H54 (cell line): ENCODE measurements at places on chromosomes 1 and 21.

DNA sequence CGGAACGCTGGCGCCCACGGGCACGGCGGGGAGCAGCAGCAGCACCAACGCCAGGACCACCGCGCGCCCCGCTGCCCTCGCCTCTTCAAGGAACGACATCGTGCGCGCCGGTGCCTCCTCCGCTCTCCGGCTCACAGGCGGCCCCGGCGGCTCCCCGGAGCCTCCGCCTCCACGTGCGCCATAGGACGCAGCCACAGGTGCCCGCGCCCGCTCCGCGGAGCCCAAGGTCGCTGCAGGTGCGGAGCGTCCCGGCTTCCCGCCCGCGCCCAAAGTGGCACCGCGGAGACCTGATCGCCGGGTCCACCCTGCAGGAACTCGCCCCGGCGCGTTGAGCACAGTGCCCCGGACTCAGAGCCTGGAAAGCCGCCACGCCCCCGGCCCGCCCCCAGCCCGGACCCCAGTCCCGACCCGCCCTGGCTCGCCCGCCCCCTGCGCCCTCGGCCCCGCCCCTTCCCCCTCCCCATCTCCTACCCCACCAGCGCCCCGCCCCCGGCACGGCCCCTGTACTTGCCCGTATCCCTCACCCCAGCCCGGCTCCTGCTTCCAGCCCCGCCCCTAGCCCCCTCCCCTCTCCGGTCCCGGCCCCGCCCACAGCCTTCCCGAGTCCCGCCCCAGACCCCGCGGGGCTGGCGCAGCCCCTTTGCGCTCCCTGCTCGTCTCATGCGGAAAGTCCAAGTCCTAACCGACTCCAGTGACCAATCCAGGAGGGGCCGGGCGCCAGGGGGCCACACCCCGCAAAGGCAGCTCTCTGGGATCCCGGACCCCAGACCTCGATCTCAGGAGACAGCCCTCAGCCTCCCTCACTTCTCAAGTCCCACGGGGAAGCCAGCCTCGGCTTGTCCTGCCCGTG, at the start of gene MEGF6:
Gene MEGF6 (minus strand): TSS at position 339 of the 850 bp plus-strand sequence. CDS start 240 bp downstream, at position 99.
- no peak for DNase-seq

GRCh38 chr1:46254668-46255067, 7.1 kb downstream of the RAD54L start:
- no peak for DNase-seq

DNA sequence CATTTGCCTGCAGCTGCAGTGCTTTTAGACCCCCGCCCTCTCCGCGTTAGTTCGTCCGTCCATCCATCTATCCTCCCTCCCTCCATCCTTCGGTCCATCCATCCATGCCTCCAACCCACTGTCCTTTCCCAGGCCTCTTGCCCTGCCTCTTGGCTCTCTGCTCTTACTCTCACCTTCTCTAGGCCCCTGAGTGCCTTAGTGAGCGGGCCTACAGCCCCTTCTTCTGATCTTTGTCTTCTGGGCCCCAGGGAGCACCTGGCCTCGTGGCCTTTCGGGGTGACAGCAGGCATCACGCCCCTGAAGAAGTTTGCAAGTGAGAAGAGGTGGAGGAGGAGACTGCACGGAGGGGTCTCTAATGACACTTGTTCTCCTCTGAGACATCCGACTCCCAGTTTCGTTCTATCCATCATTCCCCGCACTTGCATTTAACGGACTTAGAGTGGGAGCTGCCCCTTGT, 842 bp downstream of the ATXN7L2 start:
- no peak for DNase-seq

- DNase-seq: no peak
These were observed 59.6 kb upstream of the HP1BP3 start for GRCh38 chr1:20846461-20847374.

GRCh38 chr1:85058786-85059185, 10.5 kb upstream of the MCOLN3 start:
- DNase-seq: no peak

GRCh38 chr1:96355521-96355920, 366.1 kb upstream of the PTBP2 start:
- DNase-seq: no peak

DNA sequence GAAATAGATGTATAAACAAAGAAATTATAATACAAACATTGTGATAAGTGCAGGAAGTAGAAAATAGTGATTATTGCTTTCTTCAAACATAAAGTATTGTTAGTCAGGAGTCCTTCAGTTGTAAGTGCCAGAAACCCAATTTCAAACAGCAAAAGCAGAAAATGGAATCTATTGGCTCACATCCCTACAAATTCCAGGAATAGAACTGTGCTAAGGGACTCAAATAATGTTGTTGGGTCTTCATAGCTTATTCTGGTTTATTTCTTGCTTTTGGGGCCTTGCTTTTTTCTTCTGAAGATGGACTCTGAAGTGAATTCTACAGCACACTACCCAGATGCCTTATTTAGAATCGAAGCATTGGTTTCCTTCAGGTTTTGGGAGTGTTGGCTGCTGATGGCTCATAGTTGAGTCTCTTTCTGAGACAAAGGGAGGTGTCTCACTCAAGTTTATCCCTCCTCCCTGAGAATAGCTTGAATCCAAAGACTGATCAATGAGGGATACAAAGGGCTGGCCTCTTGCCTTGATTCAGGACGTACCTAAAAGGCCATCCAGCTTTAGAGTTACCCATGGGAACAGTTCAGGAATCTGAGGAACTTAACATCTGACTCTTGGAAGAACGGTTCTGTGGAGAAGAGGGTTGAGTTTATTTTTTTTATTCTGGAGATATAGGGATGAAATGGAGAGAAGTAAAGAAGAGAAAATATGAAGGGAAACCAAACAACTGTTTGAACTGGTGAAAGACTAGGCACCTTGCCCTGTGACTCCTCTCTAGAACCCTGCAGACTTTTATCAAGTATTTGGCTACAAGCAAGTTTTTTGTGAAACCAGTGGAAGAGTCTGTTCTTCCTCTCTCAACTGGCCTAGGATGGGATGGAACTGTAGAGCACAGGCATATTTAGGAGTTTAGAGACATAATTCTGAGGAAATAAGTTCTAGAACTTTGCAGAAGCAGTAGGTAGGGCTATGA, 39.0 kb upstream of the ATG4C start:
- DNase-seq: no peak

GRCh38 chr1:78650114-78650660, 556 bp downstream of the IFI44 start:
- no peak for DNase-seq

DNA sequence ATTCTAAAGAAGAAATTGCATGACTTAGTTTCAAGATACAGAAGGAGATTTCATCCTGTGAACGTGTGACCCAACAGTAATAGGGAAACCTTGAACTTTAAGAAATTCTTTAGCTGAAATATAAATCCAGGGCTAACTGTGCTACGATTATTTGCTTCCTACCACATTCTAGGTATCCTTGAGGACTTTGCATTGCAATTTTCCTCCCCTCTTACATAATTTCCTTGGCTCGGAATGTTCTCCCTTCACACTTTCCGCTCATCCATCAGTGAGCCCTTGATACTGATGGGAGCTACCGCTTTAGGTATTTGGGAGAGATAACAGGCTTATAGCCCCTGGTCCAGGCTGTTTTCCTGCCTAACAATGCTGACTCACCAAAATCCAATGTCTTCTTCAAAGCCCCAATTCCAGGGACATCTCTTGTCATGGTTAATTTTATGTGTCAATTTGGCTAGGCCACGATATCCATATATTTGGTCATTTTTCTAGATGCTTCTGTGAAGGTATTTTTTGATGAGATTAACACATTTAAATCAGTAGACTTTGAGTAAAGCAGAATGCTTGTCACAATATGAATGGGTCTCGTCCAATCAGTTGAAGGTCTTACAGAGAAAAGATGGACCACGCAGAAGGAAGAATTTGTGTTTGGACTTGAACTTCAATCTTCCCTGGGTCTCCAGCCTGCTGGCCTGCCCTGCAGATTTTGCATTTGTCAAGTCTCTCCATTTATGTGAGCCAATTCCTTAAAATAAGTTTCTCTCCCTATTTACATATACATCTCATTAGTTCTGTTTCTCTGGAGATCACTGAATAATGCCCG, 121.2 kb downstream of the PTPN14 start:
- DNase-seq: no peak

DNA sequence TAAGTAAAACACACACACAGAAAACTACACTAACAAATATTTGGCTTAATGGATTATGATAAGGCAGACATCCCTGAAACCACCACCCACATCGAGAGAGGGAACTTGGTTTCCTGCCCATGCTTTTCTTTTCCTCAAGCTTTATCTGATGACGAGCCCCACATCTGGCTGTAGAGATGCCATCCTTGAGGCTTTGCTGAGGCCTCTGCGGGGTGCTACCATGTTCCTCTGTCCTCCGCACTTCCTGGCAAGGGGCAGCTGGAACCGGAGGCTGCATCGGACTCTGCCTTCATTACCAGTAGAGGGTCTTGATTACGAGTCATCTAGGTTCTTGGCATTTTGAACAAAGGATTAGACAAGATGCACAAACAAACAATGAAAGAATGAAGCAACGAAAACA, 21.7 kb upstream of the C1orf174 start:
- no peak for DNase-seq

DNA sequence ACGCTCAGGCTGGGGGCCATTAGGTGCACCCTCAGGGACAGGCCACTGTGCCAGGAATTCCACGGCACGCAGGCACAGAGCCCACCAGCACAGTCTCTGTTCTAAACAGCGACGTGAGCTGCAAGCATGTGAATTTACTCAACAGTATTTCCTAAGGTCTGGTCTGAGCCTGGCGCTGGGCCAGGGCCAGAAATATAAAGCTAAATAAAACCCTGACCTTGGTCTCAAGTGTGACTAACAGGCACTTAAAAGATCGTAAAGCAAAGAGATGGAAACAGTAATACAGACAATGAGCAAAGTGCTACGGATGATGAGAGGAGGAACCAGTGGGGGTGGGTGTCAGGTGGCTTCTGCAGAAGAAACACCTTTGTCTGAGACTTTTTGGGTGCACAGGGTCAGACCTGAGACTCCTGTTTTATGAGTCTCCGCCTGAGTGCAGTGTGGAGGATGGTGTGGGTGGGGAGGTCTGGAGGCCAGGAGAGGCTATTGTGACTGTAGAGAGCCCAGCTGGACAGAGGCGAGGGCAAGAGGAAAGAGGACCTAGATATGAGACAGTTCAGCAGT, 53.4 kb upstream of the EDN2 start:
- DNase-seq: no peak

DNA sequence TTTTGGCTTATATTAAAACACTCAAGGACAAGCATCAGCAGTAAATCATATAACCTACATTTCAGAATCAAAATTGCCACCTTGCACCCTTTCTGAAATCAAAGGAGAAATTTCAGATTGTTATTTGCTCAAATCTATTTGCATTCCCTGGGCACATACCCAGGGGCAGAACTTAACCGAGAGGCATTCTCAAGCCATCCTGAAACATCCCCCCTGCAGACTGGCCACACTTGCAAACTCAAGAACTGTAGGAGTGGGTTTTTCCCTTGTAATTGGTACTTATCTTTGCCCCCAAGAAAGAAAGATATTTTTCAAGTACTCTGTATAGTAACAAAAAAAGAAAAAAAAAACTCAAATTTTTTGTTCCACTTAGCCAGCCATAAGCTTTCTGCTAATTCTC, 213.6 kb upstream of the ESRRG start:
- no peak for DNase-seq

DNA sequence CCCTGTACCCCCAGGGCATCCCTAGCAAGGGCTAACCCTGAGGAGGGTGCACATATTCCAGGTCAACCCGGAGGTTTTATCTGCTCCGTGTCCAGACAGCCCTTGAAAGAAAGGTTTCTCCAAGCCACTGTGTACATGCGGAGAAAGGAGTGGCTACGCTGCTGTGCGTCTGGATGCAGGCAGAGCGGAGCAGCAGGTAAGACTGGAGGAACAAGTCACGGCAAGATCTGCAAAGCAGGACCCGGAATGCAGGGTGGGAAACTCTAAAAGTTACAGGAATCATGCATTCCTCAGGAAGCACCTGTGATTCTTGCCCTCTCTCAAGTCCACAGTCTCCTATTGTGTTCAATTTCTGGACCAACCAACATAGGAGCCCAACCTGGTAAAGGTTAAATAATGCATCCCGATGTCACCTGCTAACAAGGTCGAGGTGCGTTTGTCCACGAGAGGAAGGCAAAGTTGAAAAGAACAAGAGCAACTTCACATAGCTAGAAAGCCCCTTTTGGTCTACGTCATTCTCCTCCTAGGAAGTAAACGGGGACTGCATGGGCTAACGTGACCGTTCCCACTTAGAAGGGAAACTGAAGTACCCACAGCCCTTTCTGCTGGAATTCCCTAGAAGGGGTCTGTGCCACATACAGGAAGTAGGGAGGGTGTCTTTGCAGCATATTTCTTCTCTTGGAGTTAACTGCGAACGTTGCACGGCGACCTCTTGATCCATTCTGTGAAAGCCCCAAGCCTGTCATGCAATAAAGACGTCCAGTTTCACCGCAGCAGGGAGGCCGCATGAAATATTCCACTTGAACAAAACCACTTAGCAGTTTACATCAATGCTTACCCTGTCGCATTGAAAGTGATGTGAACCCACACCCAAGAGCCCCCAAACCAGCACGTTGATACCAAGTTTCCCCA, 5.8 kb downstream of the TIAM1 start:
- no peak for DNase-seq

DNA sequence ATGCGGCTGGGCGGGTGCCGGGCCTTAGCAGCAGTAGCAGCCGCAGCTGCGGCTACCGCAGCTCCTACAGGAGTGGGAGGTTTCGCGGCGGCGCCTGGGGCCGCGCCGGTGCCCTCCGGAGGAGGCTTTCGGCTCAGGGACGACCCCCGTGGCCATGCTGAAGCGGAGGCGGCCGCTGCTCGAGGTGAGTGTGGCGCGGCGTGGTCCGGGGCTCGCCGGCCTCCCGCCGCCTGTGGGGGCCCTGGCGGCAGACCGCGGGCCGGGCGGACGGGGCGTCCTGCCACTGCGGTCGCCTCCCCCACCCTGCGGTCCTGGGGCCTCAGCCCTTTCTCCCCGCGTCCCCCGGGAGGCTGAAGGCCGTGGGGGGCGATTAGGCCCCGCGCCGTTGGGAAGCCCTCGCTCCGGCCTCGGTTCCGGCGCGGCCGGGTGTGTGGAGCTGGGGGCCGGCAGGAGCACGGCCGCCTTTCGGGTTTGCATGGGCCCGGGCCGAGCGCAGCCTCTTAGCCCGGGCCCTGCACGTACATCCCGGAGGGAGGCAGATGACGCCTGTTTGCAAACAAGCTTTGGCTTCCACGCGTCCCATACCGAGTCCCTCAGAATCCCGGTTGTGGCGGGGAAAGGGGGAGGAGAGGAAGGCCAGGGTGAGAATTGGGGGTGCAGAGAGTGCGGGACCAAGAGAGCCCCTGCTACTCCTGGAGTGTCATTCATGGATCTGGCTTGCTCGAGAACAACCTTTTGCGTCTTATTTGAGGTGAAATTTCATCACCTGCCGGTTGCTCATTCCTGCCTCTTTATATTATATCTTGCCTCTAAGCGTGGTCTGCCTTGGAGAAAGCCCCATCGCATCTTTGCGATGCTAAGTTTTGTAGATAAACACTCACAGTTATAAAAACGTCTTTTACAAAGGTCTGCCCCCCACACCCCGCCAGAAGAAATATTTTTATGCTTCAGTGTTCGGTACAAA, 613 bp downstream of the ZFYVE9 start:
- DNase-seq: peak; percentile 31

GRCh38 chr1:21955058-21955457, 17.9 kb upstream of the HSPG2 start:
- DNase-seq: no peak
